ENCODE measurements at places on chromosomes 16 and 17.

GRCh38 chr16:65318590-65319257, 196.9 kb upstream of the CDH11 start:
- no peak for DNase-seq

DNA sequence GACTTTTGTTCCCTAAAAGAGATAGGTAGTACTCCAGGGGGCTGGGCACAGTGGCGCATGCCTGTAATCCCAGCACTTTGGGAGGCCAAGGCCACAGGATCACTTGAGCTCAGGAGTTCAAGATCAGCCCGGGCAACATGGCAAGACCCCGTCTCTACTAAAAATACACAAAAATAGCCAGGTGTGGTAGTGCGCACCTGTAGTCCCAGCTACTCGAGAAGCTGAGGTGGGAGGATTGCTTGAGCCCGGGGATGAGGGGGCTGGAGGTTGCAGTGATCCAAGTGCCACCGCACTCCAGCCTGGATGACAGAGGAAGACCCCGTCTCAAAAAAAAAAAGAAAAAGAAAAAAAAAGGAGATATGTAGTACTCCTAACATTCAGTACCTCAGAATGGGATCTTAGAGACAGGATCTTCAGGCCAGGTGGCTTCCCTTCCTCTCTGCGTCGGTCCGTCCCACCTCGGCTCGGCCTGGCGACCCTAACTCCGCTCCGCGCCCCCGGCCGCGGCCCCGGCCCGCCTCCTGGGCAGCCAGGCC, 89.6 kb downstream of the CDC27 start:
- no peak for DNase-seq

DNA sequence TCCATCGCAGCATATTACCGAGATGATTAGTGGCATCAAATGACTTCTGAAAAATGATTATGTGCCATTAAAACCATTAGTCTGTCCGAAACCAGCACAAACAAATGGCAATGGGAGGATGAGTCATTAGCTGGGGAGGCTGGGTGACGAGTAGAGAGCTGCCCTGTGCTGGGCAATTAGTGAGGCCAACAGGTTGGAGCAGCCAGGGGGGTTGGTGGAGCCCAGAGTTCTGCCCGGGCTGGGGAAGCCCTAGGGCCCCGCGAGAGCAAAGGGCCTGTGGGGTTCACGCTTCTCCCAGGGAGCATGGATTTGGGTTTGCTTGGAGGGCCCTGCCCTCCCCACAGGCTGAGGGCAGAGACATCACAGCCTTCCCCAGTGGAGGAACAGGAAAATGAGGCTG, 152.1 kb upstream of the RPL38 start:
- no peak for DNase-seq

GRCh38 chr17:21360048-21360447, 16.1 kb upstream of the KCNJ12 start:
- DNase-seq = no peak

DNA sequence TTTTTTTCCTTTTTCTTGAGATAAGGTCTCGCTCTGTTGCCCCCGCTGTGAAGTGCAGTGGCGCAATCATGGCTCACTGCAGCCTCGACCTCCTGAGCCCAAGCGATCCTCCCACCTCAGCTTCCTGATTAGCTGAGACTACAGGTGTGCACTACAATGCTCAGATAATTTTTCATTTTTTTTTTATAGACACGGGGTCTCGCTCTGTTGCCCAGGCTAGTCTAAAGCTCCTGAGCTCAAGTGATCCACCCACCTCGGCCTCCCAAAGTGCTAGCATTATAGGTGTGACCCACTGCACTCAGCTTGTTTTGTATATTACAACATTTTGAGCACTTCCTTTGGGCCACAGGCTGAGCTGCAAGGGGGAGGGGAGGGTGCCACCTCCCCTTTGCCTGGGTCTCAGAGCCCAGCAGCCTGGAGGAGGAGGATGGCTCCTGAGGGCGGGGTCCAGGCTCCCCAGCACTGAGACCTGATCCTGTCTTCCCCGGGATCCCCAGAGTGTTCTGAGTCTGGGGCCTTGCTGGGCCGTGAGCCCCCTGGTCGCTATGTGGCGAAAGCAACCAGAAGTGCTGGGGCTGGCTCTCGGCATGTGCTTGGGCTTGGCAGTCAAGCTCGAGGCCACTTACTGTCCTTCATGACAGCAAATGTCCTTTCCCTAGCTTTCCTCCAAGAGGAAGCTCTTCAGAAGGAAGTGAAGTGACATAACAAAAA, 8.1 kb downstream of the DEF8 start:
- DNase-seq = peak; percentile 53

GRCh38 chr16:1133810-1134520, 18.9 kb upstream of the CACNA1H start:
- DNase-seq = no peak

DNA sequence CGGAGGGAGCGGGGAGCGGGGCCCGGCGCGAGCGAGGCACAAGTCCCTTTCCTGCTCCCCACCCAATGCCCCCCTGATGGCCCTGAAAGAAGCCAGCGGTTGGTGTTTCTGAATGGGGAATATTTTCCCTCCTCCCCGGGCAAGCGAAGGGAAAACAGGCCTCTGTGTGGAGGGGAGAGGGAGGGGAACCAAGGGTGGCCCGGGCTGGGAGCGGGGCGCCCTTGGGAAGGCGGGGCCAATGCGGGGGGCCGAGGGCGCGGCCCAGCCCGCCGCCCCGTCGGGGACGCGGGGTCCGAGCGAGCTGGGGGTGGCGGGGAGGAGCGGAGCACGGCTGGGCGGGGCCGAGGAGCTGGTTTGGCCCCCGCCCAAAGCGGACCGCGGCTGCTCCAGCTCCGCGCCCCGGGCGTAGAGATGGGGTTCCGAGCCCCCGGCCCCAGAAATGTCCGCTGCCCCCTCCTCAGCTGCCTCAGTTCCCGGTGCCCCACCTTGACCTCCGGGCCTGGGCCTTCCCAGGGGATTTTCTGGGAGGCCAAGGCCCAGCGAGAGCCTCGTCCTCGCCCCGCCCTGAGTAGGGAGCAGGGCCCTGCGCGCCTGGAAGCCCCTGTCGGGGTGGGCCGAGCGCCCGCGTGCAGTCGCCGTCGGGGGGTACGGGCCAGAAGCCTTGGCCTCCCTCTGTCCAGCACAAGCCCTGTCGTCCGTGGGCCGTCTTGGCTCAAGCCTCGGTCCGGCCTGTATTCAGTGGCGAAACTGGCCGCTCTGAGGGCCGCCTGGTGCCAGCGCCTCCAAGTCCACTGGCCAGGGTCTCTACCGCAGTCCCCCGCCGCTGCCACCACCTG, 3.9 kb upstream of the HEXIM1 start:
- DNase-seq = no peak

- DNase-seq = peak; percentile 94
These were observed 489 bp upstream of the NFATC3 start for GRCh38 chr16:68084504-68085258.

DNA sequence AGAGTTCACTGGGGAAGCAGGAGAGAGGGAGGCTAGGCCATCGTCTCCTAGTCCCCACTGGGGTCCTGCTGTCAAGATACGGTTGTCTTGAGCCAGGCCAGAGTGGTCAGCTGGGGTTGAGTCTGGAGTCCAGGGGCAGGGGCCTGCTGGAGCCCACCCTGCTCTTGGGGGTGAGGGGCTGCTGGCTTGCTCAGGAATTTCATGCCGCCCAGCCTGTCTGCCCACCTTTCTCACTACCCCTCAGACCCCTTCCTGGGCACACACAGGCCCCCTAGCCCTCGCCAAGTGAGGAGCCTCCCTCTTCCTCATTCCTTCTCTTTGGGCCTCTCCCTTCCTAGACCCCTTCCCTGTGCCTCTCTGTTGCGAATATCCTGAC, 1.3 kb downstream of the TRAF7 start:
- DNase-seq = no peak

DNA sequence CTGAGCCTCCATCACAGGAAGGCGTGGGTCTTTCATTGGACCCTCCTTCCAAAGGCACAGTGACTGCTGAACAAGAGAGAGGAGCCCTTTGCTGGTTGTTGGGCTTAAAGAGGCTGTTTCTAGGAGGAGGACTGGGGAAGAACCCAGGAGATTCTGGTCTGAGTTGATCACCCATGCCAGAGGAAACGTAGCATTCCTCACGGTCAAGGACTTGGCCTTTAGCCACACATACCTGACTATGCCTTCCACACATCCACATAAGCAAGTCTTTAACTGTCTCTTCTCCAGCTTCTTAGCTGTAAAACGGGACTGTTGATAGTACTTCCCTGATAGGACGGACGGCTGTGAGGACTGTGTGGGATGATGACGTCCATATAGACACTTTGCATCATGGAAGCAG, 149.8 kb upstream of the IRX3 start:
- no peak for DNase-seq

DNA sequence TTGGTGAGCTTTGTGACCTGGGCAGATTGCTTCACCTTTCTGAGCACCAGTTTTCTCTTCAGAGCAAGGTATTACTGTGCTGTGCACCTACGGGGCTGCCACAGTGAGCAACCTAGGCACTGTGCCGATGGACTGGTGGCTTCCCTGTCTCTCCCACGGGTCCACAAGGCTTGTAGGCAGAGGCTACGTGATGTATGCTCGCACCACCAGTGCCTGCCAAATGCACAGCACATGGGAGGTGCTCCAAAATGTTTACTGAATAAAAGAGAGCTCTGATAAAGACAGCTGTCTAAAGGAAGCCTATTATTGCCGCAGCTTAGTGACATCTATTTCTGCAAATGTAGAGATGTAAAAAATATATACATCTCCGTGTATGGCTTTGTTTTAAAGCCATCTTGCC, 139.2 kb downstream of the CDK5R1 start:
- no peak for DNase-seq

- DNase-seq = peak; percentile 72
These were observed 82.7 kb upstream of the CREBBP start for GRCh38 chr16:3963203-3963602.

DNA sequence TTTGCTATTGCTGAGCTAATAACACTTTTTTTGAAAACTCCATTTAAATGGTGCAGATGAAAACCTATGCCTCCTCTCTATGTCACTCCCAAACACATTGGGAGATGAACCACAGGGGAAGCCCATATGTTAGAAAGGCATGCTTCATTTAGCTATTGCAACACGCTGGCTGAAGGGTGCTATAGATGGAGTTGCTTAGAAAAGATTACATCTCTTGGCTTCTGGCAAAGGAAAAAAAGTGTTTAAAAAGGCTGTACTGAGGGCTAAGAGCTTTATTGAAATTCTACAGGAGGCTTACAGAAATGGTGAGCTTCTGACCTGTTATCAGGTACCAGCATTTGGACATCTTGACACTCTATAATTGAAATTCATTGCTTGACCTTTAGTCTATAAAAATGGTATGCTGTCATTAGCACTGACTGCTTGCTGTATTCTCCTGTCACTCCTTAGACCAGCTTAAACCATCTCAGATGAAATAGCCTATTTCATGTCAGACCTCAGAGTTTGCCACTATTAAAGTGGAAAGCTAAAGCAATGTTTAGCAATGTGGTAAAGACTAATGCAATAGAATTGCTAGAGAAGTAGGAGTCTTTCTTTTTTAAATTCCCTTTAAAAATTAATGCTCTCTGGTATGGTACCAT, 503.9 kb downstream of the CDH11 start:
- DNase-seq = no peak

DNA sequence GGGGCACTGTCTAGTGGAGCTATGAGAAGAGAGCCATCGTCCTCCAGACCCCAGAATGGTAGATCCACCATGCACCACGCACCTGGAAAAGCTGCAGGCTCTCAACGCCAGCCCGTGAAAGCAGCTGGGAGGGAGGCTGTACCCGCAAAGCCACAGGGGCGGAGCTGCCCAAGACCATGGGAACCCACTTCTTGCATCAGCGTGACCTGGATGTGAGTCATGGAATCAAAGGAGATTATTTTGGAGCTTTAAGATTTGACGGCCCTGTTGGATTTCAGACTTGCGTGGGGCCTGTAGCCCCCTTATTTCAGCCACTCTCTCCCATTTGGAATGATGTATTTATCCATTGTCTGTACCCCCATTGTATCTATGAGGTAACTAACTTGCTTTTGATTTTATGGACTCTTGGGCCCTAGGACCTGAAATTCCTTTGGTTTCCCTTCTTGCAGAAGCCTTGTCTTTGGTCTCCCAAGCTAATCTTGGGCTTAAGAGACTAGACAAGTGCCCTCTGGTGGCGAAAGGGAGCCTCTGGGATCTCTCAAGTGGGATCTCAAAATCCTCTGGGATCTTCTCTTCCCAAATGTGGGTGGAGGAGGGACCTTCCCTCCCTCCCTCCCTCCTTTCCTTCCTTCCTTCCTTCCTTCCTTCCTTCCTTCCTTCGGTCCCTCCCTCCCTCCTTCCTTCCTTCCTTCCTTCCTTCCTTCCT, 58.2 kb upstream of the HAPSTR1 start:
- DNase-seq = peak; percentile 41

DNA sequence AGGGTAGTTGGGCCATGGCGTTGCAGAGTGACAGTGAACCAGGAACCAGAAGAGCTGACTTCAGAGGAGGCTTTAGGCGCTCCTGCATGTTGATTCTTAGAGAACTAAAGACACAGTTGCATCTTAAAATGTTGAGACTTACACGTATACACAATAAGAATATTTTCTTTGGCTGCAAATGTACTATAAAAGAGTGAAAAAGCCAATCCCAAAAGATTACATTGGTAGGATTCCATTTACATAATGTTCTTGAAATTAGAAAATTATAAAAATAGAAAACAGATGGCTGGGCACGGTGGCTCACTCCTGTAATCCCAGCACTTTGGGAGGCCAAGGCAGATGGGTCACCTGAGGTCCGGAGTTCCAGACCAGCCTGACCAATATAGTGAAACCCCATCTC, 738.8 kb downstream of the WWOX start:
- DNase-seq = no peak

DNA sequence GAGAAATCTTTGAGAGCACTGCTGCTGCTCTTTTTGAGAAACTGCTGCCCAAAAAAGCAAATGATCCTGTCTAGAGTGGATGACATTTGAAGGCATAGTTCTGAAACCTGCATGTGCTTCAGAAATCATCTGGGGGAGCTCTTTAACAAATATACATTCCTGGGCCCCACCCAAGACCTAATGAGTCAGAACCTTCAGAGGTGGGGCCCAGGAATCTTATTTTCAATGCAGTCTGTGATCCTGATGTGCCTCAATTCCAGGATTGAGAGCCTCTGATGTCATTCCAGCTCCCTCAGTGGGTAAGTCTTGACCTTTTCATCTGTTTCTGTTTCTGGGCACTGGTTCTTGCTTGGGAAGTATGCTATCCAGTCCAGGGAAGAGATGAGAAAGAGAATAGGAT, 42.3 kb downstream of the HNF1B start:
- no peak for DNase-seq

DNA sequence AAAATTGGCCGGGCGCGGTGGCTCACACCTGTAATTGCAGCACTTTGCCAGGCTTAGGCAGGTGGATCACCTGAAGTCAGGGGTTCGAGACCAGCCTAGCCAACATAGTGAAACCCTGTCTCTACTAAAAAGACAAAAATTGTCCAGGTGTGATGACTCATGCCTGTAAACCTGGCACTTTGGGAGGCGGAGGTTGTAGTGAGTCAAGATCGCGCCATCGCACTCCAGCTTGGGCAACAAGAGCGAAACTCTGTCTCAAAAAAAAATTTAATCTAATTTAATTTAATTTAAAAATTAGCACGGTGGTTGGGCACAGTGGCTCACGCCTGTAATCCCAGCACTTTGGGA, 1.6 kb upstream of the HBQ1 start:
- no peak for DNase-seq

DNA sequence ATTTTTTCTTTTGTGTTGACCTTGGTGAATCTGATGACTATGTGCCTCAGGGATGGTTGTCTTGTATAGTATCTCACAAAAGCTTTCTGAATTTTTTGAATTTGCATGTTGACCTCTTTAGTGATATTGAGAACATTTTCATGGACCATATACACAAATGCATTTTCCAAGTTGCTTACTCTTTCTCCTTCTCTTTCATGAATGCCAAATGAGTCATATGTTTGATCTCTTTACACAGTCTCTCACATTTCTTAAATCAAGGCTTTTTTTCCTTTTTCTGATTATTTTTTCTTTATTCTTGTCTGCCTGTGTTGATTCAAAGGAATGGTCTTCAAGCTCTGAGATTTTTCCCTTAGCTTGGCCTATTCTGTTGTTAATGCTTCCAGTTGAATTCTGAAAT, 46.6 kb upstream of the KCNJ16 start:
- no peak for DNase-seq
